ENCODE measurements at places on chromosomes 13 and 19.

DNA sequence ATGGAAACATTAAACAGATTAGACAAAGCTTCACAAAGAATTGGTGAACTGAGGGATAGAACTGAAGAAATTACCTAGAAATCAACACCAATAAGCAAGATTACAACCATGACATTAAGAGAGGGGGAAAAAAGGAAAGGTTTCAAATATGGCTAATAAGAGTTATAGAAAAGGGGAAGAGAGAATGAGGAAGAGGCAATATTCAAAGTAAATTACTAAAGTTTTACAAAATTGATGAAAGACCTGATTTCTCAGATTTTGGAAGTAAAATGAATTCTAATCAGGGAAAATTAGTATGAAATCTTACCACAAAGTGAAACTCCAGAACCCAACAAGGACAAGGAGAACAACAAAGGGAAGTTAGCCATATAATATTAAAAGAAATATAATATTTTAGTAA is 187.4 kb downstream of the NBEA start:
- no peak for DNase-seq

DNA sequence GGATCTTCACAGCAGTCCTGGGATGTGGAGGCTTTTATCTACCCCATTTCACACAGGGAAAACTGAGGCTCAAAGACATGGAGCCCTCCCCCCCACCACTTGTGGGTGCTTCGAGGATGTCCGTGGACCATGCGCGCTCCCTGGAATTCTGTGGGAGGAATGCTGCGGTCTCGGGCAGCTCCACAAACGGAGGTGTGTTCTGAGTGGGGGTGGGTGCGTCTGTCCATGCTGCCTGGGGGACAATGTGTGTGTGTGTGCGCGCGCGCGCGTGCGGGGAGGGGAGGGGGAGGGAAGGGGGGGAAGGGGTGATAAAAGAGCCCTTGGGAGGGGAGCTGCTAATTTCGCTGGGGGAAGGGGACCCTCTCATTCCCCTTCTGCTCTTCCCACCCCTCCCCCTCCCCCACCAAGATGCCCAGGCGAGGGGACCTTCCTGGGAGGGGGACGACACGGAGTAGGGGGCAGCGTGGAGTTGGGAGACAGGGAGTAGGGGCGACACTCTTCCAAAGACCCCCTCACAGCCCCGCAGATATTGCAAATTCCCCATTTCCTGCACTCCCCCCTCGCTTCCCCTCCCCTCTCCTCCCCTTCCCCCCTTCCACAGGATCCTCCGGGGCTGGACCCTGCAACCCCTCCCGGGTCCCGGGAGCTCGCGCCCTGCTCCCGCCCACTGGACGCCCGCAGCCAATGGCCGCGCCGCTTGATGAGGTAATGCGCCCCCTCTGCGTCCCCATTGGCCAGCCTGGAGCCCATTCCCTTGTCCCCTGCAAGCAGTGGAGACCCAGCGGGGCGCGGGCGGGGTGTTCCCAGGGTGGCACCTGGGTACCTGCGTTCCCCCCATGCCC is 18.9 kb upstream of the ZNRF4 start:
- DNase-seq, result peak; percentile 95

DNA sequence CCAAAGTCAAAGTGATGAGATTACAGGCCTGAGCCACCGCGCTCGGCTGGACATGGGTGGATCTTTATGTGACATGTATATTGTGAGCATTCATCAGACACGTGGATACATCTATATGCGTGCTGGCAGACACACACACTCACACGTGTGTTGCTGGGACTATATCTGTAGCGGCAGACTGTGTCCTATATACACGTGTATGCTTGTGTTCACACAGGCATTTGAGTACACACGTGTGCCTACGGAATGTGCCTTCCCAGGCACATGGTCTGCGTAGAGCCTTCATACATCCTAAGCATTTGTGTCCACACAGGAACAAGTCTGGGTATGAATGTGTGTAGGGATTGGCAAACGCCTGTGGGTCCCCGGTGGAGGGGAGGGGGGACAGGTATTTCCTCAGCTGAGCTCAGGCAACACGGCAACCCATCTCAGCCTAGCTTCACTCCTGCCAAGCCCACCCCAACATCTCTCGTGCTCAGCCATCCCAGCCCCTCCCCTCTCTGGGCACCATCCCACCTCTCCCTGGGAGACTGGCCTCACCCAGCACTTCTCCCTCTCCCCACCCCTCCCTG is 2.6 kb downstream of the UNC13A start:
- no peak for DNase-seq

- no peak for DNase-seq
Observed at GRCh38 chr19:39203372-39204341, at the start of gene SYCN. SYCN (minus strand) TSS chr19:39204263; CDS start chr19:39204254, 9 bp downstream.

GRCh38 chr19:19997656-19998268 is 41.5 kb downstream of the ZNF682 start:
- no peak for DNase-seq

DNA sequence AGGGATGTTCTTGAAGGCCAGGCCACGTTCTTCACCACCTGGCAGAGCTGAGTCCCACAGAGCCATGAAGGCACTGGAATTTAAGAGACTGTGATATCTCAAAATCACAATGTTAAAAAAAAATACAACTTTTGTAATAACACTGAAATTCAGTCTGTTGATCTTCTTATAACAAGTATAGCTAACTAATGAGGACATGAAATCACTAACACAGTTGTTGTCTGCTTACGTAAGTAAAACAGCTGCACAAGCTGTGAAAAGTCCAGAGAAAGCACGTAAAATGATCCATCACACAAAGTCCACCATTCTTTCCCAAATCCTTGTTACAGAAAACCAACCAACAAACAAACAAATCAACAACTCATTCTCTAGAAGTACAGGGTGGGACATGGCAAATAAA is 32.9 kb downstream of the FLT3 start:
- DNase-seq, result no peak

DNA sequence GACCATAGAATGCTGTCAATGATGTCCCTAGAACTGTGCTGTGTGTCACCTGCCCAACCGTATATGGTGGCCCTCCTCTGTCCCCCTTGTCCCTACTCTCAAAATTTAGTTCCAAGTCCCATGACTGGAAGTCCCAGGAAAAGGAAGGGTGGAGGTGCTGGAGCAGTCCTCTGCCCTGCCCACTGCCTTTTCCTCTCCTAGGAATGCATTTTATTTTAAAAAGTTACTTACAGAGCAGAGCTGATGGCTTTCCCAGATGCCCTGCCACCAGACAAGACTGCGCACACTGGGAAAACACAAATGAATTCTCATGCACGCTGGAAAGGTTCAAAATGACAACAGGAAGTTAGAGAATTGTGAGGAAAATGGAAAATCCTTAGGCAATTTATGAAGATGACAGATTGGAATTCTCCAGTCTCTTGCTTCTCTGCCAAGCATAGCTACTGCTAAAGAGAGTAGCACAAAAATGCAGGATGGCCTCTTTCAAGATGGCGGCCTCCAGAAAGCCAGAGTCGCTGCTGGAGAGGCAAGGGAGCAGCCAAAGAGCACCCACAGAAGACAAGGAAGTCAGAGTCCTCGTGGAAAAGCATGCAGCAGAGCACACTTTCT is 117.1 kb upstream of the TSC22D1 start:
- no peak for DNase-seq

DNA sequence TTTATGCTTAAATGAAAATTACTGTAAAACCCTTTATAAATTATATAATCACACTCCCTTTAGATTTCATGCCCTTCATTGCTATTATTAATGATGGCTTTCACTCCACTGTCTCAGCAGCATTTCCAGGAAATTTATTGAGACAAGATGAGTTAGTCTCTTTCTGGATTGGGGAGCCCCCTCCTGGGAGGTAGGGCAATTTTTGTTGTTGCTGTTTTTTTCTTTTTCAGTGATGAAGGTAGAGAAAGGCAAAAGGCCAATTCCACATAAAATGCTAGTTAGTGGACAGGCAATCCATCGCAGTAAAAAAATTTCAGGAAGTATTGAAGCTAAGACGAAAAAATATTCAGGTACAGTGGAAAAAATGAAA is 80.2 kb downstream of the TEX26 start:
- peak; percentile 42 for DNase-seq

GRCh38 chr13:41307884-41308640 is 3.0 kb upstream of the NAA16 start:
- DNase-seq, result no peak

- no peak for DNase-seq
Observed at GRCh38 chr19:42872608-42873007, 6.9 kb downstream of the PSG1 start.

DNA sequence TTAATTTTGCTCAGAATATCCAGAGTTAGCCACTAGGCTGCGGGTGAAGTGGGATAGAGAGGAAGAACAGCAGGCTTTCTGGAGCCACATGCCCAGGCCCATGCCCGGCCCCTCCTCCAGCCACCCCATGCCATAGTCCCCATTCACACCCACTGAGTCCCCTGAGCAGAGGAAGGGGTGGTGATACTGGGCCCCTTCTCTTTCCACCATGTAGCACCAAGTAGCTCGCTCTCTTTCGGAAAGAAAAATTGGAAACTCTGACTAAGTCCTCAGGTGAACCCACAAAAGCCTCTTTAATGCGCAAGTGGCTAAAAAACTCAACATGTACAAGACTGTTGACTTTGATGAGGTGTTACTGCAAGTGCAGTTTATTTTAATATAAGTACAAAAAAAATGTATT is 76.7 kb upstream of the GPR183 start:
- DNase-seq, result no peak

GRCh38 chr13:108629181-108629752 is at the start of gene MYO16:
MYO16 (plus strand) TSS chr13:108629611; CDS start chr13:108629845, 234 bp downstream.
- no peak for DNase-seq

GRCh38 chr19:4559569-4559968 is at the start of gene SEMA6B:
SEMA6B (minus strand) TSS chr19:4559684; CDS start chr19:4558457, 1,227 bp downstream.
- no peak for DNase-seq

DNA sequence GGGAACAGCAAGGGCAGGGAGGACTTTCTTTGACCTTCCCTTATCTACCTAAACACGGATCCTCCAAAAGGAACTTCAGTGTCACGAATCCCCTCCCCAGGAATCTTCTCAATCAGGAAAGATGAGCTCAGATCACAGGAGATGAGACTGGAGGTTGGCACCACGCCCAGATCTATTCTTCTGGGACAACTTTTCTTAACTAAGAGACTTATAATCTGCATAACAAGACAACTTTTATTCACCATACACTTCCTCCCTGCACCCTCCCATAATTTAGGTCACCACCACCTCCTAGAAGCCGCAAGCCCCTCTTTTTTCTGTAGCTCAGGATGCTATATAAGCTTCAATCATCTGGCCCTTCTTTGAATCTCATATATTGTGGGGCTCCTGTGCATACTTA is 19.2 kb upstream of the AKT2 start:
- no peak for DNase-seq

- DNase-seq, result no peak
Observed at GRCh38 chr13:66154976-66155375, 1075.2 kb downstream of the PCDH9 start.

- DNase-seq, result peak; percentile 40
Observed at GRCh38 chr13:71252184-71252704, 614.8 kb downstream of the DACH1 start.

GRCh38 chr13:57056601-57057180 is 84.0 kb upstream of the PRR20A start:
- no peak for DNase-seq

DNA sequence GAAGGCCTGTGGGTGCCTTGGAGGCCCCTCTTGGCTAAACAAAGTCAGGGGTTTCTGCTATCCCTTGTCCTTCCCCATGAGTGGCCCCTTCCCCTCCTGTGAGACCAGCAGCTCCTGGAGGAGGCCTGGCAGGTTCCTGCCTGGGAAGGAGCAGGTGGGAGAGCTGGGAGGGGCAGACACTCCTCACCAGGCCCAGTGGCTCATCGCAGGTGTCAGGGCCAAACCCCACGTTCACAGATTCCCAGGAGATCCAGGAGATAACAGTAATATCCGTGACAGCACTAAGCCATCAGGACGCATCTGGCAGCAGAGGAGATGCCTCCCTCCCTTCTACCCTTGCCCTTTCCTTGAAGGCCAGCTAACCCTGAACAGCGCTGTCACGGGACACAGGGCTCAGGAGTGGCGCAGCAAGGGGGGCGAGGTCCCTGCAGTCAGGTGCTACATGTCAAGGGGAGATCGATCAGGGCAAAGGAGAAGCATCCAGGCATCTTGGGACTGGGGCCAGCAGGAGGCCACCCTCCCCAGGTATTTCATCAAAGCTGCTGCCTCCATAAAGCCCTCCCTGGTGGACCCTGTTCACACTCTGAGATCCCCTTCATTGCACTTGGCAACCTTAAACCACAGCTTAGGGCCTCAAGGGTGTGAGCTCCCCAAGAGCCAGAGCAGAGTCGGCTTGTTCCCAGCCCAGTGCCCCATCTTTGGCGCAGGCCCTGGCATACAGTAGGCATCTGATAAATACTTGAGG is 4.8 kb downstream of the CEBPA start:
- no peak for DNase-seq

DNA sequence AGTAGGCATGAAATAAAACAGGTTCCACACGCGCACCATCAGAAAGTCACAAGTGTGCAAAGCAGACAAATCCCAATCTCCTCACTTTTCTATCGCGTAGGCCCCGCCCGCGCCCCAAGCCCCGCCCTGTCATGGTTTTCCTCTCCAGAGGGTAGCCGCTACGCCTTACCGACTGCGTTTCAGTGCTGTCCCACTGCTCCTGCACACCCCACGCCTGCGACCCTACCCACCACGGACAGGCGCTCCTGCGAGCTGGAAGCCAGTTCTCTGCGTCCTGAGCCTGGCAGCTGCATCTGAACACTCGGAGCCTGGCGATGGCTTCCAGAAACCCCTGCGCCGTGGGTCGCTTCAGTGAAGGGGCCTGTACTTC is 379 bp upstream of the ZNF470 start:
- no peak for DNase-seq

- DNase-seq, result peak; percentile 76
Observed at GRCh38 chr13:42337808-42338600, 66.1 kb downstream of the AKAP11 start.

GRCh38 chr19:10112895-10113591 is 1.6 kb downstream of the P2RY11 start:
- DNase-seq, result peak; percentile 23

GRCh38 chr13:31201341-31202031 is 1.7 kb downstream of the B3GLCT start:
- DNase-seq, result peak; percentile 39

GRCh38 chr13:44257796-44258195 is 115.8 kb upstream of the SERP2 start:
- peak; percentile 56 for DNase-seq

GRCh38 chr19:47582320-47582909 is 9.5 kb upstream of the ZNF541 start:
- peak; percentile 99 for DNase-seq

- DNase-seq, result peak; percentile 33
Observed at GRCh38 chr19:912181-913079, 589 bp downstream of the R3HDM4 start.

- DNase-seq, result no peak
Observed at GRCh38 chr19:10316229-10317044, 622 bp upstream of the FDX2 start.
